T-cell (primary cell): ENCODE measurements at places on chromosomes 6 and 20.

- DNase-seq, result peak; percentile 33
Measured at GRCh38 chr6:27752038-27752885, 159.9 kb downstream of the OR2B2 start.

DNA sequence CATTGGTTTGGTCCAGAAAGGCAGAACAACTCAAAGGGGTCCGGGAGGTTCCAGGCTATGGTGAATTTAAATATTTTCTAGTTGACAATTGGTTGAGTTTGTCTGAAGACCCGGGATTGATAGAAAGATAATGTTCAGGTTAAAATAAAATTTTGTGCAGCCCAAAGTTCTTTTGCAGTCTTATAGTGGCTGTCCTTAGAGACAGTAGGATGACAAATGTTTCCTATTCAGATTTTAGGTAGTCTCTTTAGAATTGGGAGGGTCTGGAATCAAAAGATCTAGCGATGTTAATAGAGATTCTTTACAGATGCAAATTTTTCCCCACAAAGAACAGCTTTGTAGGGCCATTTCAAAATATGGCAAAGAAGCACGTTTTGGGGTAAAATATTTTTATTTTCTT is 109.1 kb downstream of the TULP4 start:
- no peak for DNase-seq

DNA sequence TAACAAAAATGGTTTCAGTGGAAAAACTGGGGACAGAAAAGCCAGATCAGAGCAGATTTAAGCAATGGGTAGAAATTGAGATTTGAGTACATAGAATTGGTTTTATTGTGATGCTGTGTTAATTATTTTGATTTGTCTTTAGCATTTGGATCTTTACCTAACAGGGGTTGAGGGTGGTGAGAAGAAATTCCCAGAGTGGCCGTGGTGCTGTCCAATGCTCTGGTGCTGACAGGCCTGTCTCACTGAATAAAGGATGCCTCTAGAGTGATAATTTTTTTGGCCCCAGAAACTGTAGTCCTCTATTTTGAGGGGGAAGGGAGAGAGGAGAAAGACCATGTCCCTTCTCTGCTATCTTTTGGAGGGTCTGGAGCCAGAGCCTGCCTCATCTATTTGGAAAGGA is 79.1 kb downstream of the LYRM2 start:
- no peak for DNase-seq

DNA sequence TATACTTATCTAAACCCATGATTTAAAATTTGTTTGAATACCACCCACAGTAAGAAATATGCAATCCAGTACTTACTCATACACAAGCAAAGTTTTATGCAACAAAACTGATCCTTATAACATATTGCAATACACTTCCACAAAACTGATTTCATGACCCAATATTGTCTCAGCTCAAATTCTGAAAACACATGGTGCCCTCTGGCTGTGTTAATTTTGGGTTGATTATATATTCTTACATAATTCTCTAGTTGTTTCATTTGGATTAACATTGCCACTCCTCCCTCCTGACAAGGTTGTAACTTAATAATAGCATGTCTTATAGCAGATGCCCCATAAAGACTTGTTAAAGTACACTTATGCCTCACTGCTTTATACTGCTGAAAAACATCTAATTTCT is 73.0 kb upstream of the TULP1 start:
- no peak for DNase-seq

- DNase-seq, result no peak
Measured at GRCh38 chr20:45427236-45428149, 11.6 kb downstream of the PIGT start.

DNA sequence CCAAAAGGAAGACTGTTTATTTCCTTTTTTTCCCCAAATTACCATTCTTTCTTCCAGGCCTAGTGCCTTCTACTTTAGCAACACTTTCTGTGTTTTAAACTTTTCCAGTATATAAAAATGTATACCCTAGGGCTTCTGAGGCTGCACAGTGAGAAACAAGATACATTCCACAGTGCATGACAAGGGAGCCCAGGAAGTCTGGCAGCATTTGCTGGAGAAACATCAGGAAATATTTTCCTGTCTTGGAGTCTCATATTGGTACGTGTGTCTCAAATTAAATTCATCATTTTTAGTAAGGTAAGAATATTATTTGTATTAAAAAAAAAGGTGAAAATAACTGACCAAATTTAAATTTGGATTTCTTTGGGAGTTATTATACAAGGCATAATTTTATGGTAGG is 662.6 kb downstream of the RFPL4B start:
- DNase-seq, result no peak

DNA sequence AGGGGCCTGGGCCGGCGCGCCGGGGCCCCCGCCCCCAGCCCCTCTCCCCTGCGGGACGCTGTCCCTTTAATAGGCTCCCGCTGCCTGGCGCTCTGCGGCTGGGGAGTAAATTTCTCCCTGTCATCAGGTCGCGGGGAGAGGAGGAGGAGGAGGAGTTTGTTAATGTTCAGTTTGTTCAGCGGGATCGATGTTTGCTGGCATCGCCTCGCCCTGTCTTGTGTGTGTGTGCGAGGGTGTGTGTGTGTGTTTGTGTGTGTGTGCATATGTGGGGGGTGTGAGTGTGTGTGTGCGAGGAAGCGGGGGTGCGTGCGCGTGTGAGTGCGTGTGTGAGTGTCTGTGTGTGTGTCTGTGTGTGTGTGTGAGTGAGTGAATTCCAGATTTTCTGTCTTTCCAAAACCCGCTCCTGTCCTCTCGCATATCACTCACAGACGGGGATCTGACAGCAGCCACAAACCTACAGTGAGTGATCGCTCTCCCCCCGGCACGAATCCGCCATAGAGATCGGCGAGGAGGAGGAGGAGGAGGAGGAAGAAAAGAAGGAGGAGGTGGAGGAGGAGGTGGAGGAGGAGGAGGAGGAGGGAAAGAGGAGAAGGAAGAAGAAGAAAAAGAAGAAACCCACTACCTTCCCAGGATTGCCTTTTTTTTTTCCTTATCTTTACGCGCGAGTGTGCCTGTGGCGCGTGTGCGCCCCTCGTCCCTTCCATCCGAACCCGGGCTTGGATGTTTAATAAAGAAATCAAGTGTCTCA is at the start of gene TSHZ2:
Gene TSHZ2 (plus strand): TSS at position 169 of the 748 bp plus-strand sequence. CDS start 936 bp downstream, outside the sequence.
- DNase-seq, result peak; percentile 47

- DNase-seq, result peak; percentile 57
Measured at GRCh38 chr20:51529758-51530157, 12.8 kb downstream of the NFATC2 start.

- DNase-seq, result peak; percentile 71
Measured at GRCh38 chr20:52410182-52410647, 218.6 kb upstream of the ZFP64 start.

GRCh38 chr6:96015518-96016333 is at the start of gene FUT9:
TSS of gene FUT9 (plus strand) at chr6:96015974. CDS start at chr6:96203156, 187,182 bp downstream.
- DNase-seq, result no peak

- no peak for DNase-seq
Measured at GRCh38 chr6:114194362-114195026, 148.3 kb downstream of the HS3ST5 start.

- DNase-seq, result no peak
Measured at GRCh38 chr6:141041596-141042087, 1091.1 kb upstream of the GJE1 start.
